ENCODE measurements at places on chromosomes 7 and 10.
A peak's percentile ranks its signal among the peaks of the same experiment; 100 is the strongest.

DNA sequence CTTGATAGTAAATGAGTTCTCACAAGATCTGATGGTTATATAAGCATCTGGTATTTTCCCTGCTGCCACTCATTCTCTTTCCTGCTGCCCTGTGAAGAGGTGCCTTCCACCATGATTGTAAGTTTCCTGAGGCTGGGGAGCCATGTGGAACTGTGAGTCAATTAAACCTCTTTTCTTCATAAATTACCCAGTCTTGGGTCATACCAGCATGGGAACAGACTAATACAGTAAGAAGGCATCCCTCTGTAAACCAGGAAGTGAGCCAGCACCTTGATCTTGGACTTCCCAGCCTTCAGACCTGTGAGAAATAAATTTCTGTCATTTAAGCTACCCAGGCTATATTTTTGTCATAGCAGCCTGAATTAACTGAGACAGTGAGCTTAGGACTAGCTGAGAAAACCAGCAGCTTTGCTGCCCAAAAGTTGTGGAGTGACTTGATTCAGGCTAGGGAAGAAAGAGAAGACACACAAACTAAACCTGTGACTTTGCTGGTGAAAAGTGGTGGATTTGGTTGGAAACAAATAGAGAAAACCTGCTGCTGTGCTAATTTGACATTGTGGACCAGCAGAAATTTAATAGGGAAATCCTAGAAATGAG is 29.7 kb downstream of the PALS2 start:
- DNase-seq: no peak

DNA sequence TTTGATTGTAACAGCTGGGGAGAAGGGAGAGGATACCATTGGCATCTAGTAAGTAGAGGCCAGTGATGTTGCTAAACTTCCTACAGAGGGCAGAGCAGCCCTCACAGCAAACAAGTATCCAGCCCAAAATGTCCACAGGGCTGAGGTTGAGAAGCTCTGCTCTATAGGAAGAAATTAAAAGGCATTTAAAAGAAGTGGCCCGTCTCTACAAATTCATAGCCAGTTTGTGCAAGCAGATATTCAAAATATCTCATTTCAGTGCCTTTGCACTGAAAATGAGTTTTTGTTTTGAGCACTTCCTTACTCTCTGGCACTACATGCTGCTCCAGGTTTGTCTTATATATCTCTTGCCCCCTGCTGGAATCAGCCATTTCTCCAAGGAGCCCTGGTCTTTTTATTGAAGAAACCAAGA is 330.0 kb downstream of the BBS9 start:
- DNase-seq: no peak

GRCh38 chr7:71679480-71679879 is 547.5 kb downstream of the GALNT17 start:
- no peak for DNase-seq

GRCh38 chr7:67882843-67883242 is 886.2 kb downstream of the TYW1 start:
- no peak for DNase-seq

DNA sequence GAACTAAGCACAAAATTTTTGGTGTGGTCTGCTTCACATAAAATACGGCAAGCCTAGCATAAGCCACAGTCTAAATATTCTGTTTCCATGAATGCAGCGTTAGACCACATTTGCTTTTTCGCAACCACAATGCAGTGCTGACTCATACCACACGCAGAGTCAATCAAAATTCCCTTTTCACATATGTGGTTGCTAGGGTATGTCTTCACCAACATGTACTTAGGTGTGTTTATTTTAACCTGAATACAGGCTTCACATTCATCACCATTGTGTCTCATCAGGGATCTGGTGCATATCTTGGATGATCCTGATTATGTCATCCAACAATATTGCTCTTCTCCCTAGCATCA is 90.8 kb downstream of the CHN2 start:
- DNase-seq: no peak

DNA sequence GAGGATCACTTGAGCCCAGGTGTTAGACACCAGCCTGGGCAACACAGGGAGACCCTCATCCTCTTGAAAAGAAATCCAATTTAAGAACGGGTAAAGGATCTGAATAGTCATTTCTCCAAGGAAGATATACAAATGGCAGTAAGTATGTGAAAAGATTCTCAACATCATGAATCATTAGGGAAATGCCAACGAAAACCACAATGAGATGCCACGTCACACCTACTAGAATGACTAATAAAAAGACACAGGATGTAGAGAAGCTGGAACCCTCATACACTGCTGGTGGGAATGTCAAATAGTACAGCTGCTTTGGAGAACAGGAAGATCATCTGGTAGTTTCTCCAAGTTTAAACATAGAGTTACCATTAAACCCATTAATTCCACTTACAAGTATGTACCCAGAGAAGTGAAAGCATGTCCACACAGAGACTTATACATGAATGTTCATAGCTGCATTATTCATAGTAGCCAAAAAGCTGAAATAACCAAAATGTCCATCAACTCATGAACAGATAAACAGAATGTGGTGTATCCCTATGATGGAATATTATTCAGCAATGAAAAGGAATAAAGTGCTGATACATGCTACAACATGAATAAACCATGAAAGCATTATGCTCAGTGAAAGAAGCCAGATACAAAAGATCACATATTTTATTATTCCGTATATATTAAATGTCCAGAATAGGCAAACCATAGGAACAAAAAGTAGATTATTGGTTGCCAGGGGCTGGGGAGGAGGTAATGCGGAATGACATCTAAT is 13.1 kb upstream of the ZMIZ2 start:
- DNase-seq: no peak

DNA sequence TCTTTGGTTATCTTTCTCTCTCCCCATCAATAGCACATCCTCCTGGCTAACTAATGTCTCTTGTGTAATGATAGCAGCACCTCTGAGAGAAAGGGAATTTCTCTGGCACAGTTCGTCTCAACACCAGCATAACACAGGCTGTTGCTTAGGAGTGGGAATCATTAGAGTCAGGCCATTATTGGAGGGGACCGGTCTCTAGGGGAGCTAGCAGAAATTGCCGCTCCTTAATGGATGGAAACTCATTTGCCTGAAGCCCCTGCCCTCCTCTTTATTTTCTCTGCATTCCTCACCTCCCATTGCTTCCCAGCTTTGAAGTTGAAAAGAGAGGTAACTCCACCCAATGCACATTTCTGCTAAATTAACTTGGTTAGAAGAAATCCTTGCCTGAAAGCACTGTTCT is 11.9 kb downstream of the LRRC4 start:
- DNase-seq: no peak

DNA sequence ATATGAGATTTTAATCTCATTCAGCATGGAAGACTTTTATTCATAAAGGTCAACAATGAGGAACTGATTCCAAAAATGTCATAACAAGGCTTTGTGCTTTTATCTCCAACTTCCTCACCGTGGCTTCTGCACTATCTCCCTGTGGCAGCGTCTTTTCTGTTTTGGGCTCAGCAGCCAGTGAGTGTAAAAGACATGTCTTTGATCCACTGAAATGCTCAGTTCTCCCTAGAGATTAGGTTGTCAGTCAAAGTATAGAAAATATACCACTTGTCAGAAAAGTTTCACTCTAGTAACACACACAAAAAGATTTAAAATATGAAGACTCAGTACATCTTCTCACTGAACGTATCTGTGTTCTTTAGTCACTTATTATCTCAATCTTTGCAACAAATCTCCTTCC is 901.8 kb upstream of the ZWINT start:
- no peak for DNase-seq

GRCh38 chr7:11767148-11767547 is 64.8 kb downstream of the THSD7A start:
- no peak for DNase-seq

GRCh38 chr7:151920488-151920887 is 35.8 kb upstream of the GALNTL5 start:
- DNase-seq: no peak

- DNase-seq: no peak
These were observed 2.8 kb downstream of the WNT16 start for GRCh38 chr7:121331574-121331973.

- no peak for DNase-seq
These were observed 5.4 kb downstream of the IDI1 start for GRCh38 chr10:1043532-1043995.

DNA sequence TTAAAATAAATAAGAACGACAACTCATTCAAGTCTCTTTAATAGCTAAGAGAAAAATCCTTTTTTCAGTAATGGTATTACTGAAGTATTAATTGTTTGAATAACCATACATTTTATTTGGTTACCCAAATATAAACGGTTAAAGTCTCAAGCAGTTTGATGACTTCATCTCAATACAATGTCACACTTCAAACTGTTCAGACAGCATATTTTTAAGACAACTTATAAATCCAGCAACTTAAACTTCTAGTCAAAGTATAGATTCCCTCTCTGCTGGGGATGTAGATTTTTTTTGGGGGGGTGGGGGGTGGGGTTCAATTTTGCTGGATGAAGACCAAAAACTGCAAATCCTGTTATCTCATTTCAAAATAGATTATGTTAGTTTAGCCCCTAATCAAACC is 42.0 kb downstream of the GNA12 start:
- DNase-seq: no peak

- no peak for DNase-seq
These were observed 36.0 kb upstream of the SRGN start for GRCh38 chr10:69051710-69052487.

DNA sequence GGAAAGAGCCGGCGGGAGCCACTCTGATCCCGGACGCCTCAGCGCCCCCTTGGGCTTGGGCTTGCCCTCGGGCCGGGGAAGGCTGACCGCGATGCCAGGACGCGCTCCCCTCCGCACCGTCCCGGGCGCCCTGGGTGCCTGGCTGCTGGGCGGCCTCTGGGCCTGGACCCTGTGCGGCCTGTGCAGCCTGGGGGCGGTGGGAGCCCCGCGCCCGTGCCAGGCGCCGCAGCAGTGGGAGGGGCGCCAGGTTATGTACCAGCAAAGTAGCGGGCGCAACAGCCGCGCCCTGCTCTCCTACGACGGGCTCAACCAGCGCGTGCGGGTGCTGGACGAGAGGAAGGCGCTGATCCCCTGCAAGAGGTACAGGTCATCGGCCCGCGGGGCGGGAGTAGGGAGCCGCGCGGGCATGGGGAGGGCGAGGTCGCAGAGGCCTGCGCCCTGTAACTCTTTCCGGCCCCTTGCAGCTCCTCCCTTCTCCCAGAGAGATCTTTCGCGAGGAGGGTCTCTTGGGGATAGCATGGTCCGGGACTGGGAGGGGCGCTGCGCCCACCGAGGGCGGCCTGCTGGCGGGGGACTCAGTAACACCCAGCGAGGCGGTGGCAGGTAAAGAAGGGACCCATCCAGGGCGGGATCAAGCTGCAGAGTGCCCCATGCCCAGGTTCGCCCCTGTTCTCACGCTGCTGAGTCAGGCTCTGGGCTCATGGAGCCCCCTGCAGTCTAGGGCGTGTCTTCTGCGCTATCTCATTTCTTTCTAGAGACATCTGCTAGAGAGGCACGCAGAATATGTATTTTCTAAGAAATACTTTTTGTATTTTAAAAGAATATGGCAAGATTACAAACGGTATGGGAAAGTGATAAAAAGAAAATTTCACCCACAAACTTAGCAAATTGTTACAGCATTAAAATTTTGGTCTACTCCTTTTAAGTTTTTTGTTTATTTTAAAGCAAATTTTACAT is 687 bp downstream of the EPDR1 start:
- no peak for DNase-seq

GRCh38 chr10:74587109-74587854 is 239.1 kb upstream of the KAT6B start:
- DNase-seq: peak; percentile 30

- no peak for DNase-seq
These were observed 225.2 kb downstream of the ZWINT start for GRCh38 chr10:56135828-56136227.

- no peak for DNase-seq
These were observed 4.4 kb upstream of the MPP7 start for GRCh38 chr10:28307267-28307666.

GRCh38 chr7:100674411-100675104 is 1.0 kb downstream of the GNB2 start:
- DNase-seq: peak; percentile 32

DNA sequence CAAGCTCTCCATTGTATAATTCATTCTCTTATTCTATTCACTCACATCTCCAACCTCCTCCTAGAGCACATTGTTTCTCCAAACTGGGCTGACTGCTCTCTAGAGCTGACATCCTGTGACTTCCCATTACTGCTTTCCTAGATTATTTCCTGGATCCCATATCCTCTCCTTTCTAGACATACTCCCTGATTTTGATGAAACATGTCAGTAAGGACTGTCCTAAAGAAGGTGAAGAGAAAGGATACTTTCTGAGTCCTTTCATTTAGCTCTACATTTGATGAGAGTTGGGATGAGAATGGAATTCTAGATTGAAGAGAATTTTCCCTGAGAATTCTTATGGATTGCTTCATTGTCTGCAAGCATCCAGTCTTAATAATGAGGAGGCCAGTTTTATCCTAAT is 78.8 kb downstream of the CNNM2 start:
- no peak for DNase-seq

DNA sequence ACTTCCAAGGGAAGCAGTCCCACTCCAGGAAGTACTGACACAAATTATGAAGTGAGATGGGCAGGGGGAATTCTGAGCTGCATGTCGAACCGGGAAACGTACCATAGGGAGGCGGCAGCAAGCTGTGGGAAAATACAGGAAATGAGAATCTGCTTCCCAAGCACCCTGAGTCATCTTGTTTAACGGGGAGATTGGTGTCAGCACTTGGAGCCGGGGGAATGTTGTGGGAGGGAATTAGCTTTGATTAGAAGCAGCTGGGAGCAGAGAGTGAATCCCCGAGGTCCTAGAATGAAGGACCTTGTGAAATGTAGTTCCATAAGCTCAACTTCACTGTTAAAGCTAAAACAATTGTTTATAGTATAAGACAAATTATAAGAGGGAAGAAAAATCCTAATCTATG is 141.4 kb upstream of the PRKCQ start:
- DNase-seq: peak; percentile 68

DNA sequence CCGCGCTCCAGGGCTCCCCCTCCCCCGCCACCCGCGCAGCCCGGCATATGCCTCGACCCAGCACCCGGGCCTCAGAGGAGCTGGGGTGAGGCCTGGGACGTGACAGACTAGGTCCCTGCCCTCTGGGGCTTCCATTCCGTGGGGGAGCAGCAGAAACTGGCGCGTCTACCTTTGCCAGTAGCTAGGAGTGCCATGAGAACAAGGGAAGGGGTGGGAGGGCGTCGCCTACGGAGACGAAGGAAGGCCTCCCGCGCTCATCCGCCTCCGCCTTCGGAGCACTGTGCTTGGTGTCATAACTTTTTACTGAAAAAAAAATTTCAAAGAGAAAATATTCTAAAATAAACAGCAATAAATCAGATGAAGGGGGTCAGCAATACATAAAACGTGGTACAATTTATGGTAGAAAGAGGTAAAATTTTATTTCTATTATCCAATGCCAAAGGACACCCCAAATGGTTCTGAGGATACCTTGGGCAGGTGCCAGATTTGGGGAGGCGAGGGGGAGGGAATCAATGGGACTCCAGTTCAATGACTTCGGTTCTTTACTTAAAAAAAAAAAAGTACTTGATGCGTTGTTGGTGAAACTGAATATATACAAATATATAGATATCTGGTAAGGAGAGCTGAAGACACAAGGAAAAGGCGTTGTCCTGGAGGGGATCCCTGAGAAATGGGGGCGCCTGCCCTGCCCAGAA is 35.1 kb upstream of the GRID1 start:
- peak; percentile 68 for DNase-seq

- no peak for DNase-seq
These were observed 136.9 kb downstream of the SKIDA1 start for GRCh38 chr10:21388589-21388988.

GRCh38 chr10:17710181-17710580 is 41.8 kb upstream of the TMEM236 start:
- no peak for DNase-seq

- DNase-seq: no peak
These were observed 38.3 kb upstream of the PTPN12 start for GRCh38 chr7:77498659-77499379.

Data from putamen (tissue), 1 donor.